ENCODE measurements at places on chromosomes 6 and 20.
A peak's percentile ranks its signal among the peaks of the same experiment; 100 is the strongest.

GRCh38 chr6:2783188-2783963 is 18.2 kb downstream of the WRNIP1 start:
- no peak for DNase-seq

GRCh38 chr6:39929733-39930461 is 4.4 kb downstream of the MOCS1 start:
- DNase-seq, result no peak

GRCh38 chr6:142721215-142721920 is 223.6 kb downstream of the HIVEP2 start:
- peak; percentile 67 for DNase-seq

GRCh38 chr6:152750694-152751093 is at the start of gene VIP:
TSS of gene VIP (plus strand) at chr6:152750797. CDS start at chr6:152752178, 1,381 bp downstream.
- peak; percentile 4 for DNase-seq

DNA sequence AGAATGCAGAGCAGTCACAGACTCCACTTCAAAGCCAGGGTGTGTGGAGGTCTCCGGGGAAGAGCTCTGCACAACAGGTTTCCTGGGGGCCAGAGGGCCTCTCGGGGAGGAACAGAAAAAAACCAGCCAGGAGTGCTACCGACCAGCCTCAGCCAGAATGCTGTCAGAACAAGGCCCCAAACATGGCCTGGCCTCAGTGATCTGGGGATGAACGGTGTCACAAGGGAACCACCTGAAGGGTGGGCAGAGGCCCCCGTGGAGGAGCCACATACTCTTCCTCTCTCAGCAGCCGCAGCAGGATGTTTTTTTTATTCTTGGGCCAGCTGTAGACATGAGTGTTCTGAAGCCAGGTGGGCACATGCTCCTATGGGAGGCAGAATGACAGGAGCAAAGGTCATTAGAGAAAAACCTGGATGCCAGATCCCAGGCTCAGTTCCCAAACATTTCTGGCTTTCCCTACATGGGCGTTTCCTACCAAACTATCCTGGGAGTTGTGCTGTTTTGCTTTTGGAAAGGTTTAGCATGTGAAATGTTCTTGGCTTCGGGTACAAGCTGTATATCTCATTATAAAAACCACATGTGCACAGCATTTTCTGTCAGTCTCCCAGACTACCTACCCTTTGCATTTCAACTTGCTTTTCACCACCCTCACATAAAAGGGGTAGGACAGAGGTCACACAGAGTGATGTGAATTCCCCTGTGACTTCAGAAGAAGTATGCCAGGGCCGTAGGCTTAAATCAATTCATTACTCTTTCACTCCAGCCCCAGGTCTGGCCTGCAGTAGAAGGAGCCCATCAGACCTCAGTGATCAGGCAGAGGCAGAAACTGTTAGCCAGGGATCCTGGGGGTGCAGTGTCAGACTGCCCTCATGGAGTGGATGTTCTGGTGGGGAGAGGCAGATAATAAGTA is 46.2 kb downstream of the TRAF3IP2 start:
- DNase-seq, result no peak

DNA sequence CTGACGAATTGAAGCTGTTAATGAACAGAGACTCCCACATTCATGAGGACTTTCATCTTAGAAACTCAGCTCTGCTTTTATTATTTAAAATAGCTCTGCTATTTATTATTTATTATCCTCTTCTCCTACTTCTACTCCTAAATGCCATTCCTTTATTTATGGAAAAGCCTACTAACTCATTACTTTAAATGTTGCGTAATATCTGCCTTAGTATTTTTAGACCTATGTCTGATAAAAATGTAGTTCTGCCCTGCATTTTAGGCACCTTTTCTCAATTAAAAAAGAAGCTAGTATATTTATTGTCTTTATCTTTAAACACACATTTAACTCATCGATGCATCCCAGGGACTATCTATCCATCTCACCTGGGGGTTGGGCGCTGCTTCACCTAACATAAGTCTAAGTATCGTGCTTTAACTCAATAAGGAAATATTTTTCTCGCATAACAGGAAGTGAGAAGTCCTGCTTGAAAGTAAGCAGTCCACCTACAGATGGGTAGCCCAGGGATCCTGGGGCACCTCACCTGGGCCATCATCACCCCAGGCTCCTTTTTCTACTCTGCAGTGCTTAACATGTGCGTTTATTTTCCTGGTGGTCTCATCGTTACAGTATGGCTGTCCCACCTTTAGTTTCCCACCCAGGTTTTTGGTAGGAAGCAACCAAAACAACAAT is 31.3 kb upstream of the FAM184A start:
- no peak for DNase-seq

GRCh38 chr6:23435126-23435525 is 690.9 kb upstream of the NRSN1 start:
- DNase-seq, result no peak

- no peak for DNase-seq
These were observed 387.1 kb upstream of the FLRT3 start for GRCh38 chr20:14724468-14724867.

DNA sequence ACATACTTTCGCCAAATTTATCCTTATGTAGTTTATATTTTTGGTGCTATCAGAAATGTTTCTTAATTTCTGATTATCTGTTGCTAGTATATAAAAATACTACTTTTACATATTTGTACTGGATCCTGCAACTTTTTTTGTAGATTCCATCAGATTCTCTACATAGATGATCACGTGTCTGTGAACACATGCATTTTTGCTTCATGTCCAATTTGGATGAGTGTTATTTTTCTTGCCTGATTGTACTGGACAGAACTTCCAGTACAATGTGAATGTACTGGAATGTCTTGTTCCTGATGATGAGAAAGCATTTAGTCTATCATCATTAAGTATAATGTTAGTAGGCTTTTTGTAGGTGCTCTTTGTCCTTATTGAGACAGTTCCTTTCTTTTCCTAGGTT is 25.0 kb upstream of the SSR1 start:
- no peak for DNase-seq

- no peak for DNase-seq
These were observed 23.0 kb downstream of the ERGIC3 start for GRCh38 chr20:35564905-35565304.

DNA sequence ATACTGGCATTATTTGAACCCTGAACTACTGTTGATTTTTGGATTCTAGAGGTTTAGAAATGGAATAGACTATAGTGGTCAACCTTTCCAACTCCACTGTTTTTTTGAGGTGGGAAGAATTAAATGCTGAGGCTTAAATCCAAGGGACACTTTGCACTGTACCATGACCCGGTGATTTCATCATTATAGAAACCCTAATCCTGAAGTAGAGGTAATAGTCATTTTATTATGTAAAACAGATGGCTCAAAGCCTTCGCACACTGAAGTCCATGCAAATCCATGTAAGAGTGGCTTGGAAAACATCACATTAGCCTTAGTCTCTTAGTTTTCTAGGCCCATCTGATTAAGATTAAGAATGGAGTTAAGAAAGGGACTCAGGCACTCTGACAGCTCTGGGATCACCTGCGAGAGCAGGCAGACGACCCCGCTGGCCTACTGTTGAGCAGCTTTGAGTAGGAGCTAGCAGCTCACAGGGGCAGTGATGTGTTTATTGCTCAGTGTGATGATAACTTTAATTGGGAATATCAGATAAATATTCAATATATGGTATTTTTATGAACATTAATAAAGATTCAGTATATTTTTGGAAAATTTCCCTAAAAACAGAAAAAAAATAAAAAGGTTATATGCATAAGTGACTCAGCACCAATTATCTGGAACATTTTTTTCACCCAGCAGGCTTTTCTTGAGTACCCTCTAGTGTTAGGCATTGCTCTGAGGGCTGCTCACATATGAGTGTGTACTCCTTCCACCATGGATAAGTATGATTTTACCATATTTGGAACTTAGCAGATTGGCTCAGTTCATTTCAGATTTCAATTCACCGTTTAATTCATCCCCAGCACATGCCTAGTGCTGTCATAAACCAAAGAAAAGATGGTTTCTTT is 13.4 kb downstream of the SLX4IP start:
- DNase-seq, result no peak

DNA sequence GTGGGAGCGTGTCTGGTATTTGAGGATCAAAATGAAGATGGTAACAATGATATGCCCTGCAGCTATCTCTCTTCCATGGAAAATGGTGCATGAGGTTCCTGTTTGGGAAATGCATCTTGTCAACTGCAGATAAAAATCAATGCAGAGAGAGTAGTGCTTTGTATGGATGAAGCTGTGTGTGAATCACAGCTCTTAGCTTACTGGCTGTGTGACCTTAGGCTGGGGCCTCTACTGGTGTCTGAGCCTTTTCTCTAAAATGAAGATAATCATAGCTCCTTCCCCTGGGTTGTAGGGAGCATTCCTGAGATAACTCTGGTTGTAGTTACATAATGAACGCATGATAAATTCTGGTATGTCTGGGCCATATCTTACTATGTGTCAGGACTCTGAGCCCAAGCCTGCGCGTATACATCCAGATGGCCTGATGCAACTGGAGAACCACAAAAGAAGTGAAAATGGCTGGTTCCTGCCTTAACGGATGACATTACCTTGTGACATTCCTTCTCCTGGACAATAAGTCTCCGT is 19.6 kb downstream of the ANGPT4 start:
- no peak for DNase-seq

GRCh38 chr6:12170351-12171092 is 119.6 kb upstream of the EDN1 start:
- no peak for DNase-seq

DNA sequence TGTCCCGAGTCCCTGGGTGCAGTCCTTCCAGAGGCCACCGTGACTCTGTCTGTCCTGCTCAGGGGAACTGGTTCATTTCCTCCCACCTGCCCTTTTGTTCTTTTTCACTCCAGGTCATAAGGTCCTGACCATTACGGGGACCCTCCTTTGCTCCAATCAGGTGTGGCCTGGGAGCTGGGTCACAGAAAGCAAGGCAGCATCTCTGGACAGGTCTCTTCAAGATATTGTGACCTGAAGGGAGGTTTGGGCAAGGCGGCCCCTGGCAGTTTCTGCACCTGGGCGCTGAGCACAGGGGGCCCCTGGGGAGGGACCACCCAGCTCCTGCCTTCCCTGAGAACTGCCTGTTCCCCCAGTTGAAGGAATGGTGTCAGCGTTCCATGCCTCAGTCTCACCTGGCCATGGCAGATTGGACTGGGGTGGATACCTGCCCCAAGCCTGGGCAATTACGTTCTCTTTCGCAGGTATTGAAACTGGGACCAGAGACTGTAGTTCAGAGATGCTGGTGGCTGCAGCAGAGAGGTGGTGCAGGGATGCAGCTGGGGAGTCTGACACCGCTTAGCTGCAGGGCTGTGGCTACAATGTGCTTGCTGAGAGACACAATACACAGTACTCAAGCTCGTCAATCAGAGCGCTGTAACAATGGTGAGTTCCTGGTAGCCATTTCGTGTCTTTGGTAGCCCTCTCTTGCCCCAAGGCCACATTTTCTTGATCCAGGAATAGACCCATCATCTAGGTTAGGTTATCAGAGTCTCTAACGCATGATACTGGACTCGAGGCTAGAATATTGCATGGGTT is 15.6 kb upstream of the NELFCD start:
- no peak for DNase-seq

- no peak for DNase-seq
These were observed 9.1 kb upstream of the TLDC2 start for GRCh38 chr20:36866681-36867495.

GRCh38 chr6:157534977-157535339 is 154.0 kb downstream of the ZDHHC14 start:
- no peak for DNase-seq

DNA sequence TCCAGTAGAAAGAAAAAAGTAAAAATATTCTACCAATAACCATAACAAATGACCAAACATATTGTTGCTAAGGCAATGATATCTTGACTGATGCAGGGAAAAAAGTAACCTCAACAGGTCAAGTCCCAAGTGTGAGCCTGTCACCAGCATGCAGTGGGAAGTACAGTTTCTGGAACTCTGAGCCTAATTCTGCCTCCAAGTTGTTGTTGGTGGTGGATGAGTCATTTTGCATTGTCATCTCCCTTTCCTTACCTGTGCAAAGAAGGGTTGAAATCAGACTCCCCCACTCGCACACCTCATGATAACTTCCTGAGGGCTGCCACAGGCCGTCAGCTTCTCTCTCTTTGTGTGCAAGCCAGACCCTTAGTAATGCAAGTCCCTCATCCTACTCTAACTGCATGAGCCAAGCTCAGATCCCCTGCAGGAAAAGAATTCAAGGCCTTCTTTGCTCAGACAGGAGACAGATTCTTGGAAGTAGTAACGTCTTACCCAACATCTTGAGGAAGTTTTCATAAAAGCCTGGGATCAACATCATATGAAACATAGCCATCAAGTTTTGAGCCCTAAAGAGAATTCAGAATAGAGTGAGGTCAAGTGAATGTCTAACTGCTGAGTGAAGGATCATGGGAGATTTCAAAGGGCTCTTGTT is 207.6 kb upstream of the FOXA2 start:
- no peak for DNase-seq

GRCh38 chr6:24836109-24836508 is 37.4 kb upstream of the ARMH2 start:
- DNase-seq, result no peak

DNA sequence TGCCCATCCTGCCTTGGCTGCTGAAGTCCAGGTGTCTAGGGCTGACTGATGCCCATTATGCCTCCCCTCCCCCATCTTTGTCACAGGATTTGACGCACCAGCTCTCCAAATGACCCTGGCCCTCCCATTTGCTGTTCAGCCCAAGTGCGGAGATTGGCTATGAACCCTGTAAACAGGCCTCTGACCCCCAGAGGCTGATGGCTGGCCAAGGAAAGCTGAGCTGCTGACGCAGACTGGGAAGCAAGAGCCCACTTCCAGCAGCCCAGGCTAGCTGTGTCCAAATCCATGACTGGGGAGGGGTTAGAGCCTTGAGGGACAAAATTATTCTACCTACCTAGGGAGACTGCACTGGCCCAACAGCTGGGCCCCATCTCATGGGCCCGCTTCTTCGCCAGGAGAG is 797 bp upstream of the GNRH2 start:
- no peak for DNase-seq

GRCh38 chr20:33878583-33878982 is 67.4 kb downstream of the CHMP4B start:
- no peak for DNase-seq

- no peak for DNase-seq
These were observed 93.6 kb upstream of the UST start for GRCh38 chr6:148653138-148653776.

DNA sequence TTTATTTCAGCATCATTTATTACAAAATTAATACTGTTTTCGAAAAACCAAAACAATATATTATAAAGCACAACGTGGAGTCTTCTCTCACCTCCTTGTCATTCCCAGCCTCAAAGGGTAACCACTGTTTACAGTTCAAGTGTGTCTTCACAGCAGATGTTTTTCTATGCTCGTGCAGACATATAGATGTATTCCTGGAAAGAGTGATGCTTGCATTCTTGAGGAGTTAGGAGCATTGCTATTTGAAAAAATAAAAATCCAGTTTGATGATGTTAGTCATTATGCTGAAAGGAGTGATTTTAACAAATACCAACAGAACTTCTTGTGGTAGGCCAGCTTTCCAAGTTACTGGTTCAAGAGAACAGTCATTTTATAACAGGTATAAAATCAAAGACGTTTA is 234.9 kb downstream of the BCKDHB start:
- no peak for DNase-seq

- DNase-seq, result peak; percentile 55
These were observed 241.6 kb downstream of the PHACTR1 start for GRCh38 chr6:12958052-12958706.
